ENCODE measurements at places on chromosomes 1 and 21.

DNA sequence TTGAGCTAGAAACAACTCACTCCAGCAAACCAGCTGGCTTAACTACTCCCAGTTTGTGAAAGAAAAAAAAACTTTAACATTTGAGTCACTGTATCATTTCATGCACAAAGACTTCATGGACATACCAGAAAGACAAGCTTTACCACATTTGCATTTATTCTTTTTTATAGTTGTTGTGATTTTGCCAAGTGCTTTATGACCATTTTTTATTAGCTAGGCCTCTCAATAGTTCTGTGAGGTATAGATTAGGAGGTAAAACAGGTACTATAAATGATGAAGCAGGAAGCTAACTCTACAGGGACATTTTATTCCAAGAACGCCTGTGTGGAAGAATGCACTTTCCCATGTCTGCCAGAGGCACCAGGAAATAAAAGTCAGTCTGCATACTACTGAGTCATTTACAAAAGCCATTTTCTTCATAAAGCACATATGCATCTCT lies 8.2 kb upstream of the DENND1B start:
- DNase-seq = no peak

- DNase-seq = no peak
Observed at GRCh38 chr1:239835946-239836440, 255.7 kb upstream of the FMN2 start.

DNA sequence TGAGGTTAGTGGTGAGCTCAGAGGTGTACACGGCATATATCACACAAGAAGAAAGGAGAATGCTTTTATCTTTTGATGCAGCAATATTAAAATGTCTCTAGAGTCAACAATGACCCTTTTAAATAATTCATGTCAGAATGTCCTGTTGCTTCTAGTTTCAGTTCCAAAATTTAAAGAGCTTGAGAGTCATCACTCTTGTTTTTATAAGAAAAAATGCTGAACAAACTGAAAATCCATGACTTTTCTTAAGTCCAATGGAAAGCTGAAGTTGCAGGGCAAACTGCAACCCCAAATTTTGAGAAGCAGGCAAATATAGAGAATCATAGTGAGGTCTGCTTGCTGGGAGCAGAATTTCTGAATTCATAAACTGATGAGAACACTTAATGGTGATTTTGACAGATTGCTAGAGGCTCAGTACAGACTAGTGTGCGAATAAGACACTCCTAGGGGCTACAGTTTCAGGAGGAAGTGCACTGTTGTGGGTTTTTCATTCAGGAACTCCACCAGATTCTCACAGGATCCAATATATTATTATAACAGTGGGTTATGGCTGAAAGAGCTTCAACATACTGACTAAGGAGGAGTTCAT lies 135.1 kb downstream of the CLIC6 start:
- DNase-seq = no peak

DNA sequence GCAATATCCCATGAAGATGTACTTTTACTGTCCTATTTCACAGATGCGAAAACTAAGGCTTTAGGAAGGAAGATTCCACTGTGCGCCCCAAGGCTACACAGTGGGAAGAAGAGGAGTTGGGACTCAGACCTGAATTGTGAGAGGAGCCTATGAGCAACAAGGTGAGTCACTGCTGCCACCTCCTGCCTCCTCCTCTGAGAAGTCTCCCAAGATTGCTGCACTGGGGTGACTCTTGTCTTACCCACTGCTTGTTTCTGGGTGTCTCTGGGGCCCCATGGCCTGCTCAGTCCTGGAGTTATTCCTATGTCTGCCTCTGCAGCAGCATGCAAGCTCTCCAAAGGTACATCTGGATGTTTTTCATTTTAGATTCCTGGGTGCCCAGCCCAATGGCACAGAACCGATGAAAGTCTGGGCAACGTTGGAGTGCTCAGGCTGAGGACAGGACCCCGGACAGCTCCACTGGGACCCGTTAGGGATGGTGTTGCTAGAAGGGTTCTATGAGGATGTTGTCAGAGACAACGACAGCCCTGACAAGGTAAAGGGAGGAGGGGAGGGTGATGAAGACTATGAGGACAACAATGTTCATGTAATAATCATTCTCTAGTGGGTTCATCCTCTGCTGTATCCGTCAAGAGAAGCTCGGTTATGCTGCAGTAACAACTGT lies 11.0 kb upstream of the C1QA start:
- DNase-seq = no peak

- no peak for DNase-seq
Observed at GRCh38 chr1:154572468-154573167, 5.0 kb downstream of the CHRNB2 start.

DNA sequence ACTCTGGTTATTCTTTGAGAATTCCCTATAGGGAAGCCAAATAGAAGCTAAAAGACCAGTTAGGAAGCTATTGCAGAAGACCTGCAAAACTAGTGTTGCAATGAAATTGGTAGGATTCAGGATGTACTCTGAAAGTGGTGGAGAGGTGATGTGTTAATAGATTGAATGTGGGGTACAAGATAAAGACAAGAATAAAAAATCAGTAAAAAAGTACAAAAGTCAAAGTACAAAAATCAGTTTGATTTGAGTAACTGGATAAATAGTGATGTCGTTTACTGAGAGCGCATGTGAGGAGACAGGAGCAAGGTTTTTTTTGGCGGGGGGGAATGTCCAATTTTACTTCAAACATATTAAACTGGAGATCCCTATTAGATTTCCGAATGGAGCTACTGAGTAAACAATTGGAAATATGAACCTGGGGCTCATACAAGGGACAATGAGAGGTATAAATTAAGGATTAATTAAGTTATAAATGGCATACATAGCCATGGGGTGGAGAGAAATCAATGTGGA lies 2.5 kb upstream of the DCAF8 start:
- DNase-seq = no peak

- no peak for DNase-seq
Observed at GRCh38 chr1:68600049-68600661, 103.3 kb upstream of the DEPDC1 start.

DNA sequence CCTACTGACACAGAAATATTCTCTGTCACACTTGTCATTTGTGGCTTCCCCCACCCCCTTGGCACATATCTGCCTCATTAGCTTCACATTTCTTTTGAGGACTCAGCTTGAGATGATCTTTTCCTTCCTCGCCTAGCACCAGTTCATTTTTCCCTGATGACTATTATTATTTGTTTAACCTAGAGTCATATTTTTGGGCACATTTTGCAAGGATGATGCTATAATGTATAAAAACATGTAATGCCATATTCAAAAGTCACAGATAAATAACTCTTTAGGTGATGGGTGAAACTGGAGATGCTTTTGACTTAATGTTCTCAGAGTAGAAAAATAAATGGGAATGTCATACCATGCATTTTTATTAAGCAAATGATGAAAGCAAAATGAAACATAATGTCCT lies 202.7 kb downstream of the BACH1 start:
- no peak for DNase-seq

DNA sequence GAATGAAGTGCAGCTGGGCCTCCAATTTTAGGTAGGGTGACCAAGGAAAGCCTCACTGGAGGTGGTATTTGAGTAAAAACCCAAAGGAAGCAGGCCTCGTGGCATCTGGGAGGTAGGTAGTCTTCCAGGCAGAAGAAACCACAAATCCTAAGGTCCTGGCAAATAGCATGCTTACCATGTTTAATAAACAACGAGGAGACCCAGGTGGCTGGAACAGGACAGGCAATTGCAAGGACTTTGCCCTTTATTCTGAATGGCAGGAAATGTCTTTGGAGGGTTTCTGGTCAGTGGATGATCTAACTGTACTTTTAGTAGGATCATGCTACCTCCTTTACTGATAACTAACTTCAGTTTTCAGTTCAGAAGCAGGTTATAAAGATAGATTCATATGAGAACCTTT lies 52.2 kb downstream of the EPB41 start:
- no peak for DNase-seq

GRCh38 chr1:66331658-66332547 lies 202.1 kb upstream of the SGIP1 start:
- DNase-seq = no peak

GRCh38 chr1:245428681-245429080 lies 273.9 kb downstream of the KIF26B start:
- DNase-seq = no peak

- no peak for DNase-seq
Observed at GRCh38 chr1:203197625-203198024, 11.1 kb upstream of the CHI3L1 start.

- no peak for DNase-seq
Observed at GRCh38 chr1:93577536-93578432, 103.9 kb downstream of the BCAR3 start.

DNA sequence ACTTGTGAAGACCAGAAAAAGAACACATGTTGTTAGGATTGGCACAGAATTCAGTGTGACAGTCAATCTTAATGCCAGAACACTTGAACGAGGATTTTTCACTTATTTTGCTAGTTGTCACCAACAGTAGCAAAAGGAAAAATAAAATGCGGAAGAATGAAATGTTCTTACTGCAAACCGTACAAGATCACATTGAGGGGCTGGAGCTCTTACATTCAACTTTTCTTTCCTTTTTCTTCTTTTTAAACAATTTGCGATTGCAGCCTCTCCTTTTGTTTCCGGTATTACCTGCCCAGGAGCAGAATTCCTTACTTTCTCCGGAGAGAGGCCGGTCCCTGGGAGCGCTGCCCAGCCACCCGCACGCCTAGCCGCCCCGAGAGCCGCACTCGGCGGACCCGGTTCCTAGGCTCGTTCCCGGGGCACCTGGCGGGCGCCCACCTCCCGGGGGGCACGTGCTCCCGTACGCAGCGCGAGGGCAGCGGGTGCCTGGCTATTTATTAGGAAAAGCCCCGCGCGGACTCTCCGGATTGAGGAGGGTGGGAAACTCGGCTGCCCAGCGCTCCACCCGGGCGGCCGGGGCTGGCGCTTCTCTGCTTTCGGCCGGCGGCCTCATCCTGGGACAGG lies 1.2 kb upstream of the CAMTA1 start:
- DNase-seq = no peak

- DNase-seq = no peak
Observed at GRCh38 chr1:193237381-193237978, 51.1 kb upstream of the B3GALT2 start.

DNA sequence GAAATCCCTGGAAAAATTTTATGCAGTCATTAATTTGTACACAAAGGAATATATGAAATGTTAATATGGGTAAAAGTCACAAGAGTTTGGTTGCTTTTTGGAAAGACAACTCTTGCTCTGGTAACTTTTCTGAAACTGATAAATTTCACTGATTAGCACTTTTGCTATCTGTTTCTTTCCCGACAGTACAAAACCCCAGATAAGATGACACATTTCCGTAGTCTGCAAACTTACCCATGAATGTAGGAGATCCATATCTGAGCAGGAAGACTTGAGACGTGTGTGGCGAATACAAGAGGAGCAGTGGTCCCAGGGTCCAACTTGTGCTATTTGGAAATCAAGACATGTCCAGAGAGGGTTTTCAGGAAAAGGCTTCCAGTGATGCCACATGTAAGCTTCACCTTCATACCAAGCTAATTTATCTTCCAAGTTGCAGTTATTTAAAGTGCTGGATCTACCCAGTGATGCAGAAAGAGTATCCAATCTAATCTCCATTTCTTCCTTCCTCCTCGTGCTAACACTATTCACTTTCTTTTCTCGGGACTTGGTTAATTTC lies 35.9 kb upstream of the SAMSN1 start:
- DNase-seq = no peak

GRCh38 chr1:243587823-243588560 lies 262.1 kb downstream of the AKT3 start:
- DNase-seq = no peak

GRCh38 chr1:23902321-23903278 lies 10.6 kb downstream of the CNR2 start:
- no peak for DNase-seq

DNA sequence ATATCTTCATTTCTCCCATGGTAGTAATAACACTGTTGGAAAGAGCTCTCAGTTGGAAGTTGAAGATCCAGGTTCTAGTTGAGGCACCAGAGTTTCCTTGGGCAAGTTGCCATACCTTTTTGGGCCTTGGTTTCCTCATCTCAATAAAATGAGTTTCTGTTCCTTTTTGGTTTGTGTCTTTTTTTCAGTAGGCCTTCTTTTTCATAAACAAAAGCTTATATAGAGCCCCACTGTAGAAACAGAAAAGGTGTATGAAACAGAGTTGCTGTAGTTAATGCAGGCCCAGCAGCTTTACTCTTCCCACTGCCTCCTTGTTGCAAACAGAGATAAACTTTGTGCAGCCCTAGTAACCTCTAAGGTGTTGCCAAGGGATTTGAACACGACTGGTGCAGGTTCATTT lies 41.7 kb downstream of the WNT4 start:
- DNase-seq = no peak

DNA sequence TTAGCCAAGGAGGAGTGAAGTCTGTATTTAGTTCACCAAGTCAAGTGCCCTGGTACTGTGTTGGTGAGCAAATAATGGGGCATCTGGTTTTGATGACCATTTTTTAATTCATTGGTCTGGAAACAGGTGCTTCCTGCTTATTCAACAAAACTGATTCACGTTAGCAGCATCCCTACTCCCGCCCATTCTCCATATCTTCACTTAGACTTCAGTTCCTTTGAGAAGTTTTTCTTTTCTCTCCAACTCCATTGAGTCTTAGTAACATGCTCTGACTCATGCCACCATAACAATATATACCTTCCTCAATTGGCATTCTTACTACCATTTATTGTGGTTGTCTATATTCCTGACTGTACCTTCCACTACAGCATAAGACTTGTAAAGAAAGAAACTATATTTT lies 468.9 kb downstream of the DPYD start:
- no peak for DNase-seq

DNA sequence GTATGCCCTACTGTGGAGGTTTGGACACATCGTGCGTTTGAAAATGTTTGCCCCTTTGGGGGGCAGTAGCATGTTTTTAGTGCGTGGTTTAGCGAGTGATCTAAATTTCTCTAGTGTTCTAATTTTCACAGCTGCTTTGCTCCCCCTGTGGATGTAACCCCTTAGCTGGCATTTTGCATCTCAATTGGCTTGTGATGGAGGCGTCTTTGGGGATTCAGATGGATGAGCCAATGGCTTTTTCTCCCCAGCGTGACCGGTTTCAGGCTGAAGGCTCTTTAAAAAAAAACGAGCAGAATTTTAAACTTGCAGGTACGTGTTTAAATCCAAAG lies 836 bp downstream of the CDC7 start:
- peak; percentile 78 for DNase-seq

Measured in anterior cingulate cortex (tissue), 58 donors.